ENCODE measurements at places on chromosomes 7 and 10.

DNA sequence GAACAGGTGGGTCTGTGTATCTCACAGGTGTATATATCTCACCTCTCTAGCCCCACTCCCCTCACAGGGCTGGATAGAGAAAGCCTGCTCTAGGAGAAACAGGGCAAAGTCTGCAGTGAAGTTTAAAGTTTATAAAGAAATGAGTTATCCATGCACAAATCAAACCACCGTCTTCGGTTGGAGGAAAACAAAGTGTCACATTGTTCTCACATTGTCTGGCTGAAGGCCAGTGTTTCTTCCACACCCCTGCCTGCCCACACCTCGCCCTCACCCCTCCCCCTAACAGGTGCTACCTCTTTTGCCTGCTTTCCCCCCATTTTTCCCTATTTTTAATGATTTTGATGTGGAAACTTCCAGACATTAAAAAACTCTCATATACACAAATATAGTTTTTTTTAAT, 25.8 kb downstream of the AQP1 start:
- DNase-seq: no peak

DNA sequence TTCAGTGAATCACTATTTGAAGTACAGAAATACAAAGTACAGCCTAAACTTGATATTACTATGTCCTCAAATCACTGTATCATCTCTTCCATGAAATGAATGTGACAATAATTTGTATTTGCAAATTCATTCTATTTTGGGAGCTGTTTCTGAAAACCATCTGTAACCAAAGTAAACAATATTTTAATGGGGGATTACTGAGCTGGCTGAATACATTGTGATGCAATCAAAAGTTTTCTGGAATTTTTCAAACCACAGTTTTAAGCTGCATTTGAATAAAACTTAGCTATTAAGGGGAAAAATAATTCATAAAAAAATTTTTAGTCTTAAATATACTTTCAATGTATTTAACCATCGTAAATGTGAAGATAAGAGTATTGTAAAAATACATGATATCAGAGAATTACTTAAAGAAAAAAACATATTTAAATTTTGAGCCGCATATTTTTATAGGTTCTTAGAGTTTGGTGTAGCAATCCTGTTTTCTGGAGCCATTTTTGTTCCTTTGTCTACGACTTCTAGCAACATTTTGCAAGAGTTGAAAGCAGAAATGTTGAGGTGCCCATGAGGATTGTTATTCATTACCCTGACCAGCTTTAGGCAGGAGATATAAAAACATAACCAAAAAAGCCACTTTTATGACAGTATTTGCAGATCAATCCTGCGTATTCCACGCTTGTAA, 45.9 kb upstream of the AGMO start:
- no peak for DNase-seq

GRCh38 chr7:50450590-50451032, 461 bp upstream of the FIGNL1 start:
- no peak for DNase-seq

DNA sequence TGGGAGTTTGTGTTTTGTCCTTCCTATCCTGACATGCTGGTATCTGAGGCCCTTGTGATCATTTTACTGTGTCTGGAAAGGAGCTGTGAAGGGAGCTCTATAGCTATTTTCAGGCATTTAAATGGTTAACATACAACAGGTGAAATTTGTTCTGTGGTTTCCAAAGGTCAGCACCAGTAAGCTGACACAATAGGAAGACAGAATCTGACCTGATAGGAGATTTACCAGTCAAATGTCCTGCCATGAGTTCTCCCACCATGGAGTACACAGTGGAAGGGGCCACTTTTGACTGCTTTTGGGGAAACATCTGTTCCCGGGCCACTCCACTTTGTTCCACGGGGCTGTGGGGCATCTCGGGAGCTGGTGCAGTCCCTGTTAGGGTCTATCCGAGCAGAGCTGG, 17.6 kb downstream of the FKBP6 start:
- no peak for DNase-seq
